Astrocyte of the hippocampus (primary cell): ENCODE measurements at places on chromosomes 4 and X.

- DNase-seq = no peak
Measured at GRCh38 chrX:78931814-78932213, 13.4 kb upstream of the P2RY10 start.

GRCh38 chrX:149494844-149495565, 10.1 kb downstream of the IDS start:
- DNase-seq = peak; percentile 18

DNA sequence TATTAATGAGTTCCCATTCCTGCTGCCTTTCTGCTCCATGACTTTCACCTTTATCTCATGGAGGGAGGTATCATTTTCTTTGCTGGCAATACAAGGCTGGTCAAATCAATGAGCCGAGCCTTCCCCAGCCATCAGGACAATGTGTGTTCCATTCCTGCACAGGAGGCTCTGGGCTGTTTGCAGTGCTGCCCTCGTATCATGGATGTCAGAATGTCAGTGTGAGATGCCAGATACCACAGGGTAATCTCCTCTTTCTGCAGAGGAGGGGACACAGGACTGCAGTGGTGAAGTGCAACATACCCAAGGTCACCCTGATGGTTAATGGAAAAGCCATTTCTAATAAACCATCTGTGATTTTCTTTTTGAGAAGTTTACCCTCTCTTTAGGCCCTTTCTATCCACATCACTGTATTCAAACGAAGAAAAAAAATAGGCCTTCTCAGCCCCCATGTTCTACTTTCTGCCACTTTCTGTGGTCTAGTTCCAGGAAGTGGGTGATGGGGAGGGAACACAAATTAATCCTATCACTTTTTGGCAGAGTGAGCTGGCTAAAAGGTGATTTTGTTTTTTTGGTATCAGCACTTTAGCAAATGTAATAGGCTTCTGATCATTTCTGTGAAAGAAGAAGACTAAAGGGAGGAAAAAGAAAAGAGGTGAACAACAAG, 490.2 kb upstream of the BOD1L1 start:
- DNase-seq = no peak

GRCh38 chr4:68271851-68272357, 26.4 kb upstream of the TMPRSS11B start:
- DNase-seq = peak; percentile 78

GRCh38 chr4:139368998-139369397, 66.7 kb upstream of the NDUFC1 start:
- DNase-seq = peak; percentile 25

GRCh38 chrX:129784371-129784770, 4.6 kb downstream of the SASH3 start:
- no peak for DNase-seq

- DNase-seq = peak; percentile 33
Measured at GRCh38 chrX:20527558-20528011, 260.9 kb upstream of the RPS6KA3 start.

- DNase-seq = peak; percentile 54
Measured at GRCh38 chrX:103464072-103464773, 55.1 kb downstream of the RAB40A start.

DNA sequence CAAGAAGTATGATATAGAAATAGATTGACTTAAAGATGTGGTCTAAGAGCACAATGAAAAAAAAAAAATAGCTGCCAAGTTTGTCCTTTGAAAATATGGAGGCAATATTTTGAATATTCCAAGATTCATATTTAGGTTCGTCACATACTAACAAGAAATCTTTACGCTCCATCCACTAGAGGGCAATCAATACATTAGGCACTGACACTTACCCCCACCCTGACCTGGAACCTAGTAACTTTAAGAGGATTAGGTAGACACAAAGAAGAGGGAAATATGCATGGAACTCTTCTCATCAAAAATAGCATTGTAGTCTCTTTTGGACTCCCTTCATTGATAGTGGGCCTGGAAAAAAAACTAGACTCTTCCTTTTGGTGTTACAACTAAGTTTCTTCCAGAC, 1108.1 kb downstream of the PCDH19 start:
- no peak for DNase-seq
